ENCODE measurements at places on chromosomes 4 and X. TPM values are rescaled to one million over a fixed set of nuclear protein-coding genes. Genes with fewer than 3 reads are reported as not detected.
A peak's percentile ranks its signal among the peaks of the same experiment; 100 is the strongest.

The MAGEA2 gene
- total RNA-seq, result not detected

DNA sequence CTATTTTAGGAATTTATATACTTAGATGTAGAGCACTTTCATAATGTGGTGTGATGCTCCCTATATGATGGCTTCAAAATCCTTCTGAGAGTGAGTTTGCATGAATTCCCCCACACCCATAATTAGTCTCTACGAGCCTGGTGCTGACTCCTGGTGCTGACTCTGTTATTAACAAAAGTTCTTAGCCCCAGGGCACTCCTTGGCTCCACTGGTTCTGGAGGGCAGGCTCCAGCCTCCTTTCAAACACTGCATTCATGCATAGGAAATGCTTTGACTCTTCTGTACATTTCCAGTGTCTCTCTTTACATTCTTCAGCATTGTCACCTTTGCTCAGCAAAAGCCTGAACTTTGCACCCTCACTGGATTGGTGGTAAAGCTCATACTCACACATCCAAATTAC is 64.0 kb downstream of the LNX1 start:
- DNase-seq, result no peak

The ANK2 gene
- total RNA-seq, result 16.2 TPM

The MAGEC1 gene
- total RNA-seq, result not detected

GRCh38 chrX:16319929-16320328 is 152.6 kb downstream of the MAGEB17 start:
- peak; percentile 10 for DNase-seq
